Activated CD8-positive, alpha-beta memory T cell treated with anti-CD3 and anti-CD28 coated beads, Interleukin-2, amount 50 U/mL, for 48 hours (primary cell): ENCODE measurements at places on chromosomes 1 and 21.

- DNase-seq, result peak; percentile 66
Measured at GRCh38 chr1:165828669-165829329, 1.4 kb downstream of the UCK2 start.

GRCh38 chr1:154425172-154425571, 20.0 kb downstream of the IL6R start:
- DNase-seq, result no peak

DNA sequence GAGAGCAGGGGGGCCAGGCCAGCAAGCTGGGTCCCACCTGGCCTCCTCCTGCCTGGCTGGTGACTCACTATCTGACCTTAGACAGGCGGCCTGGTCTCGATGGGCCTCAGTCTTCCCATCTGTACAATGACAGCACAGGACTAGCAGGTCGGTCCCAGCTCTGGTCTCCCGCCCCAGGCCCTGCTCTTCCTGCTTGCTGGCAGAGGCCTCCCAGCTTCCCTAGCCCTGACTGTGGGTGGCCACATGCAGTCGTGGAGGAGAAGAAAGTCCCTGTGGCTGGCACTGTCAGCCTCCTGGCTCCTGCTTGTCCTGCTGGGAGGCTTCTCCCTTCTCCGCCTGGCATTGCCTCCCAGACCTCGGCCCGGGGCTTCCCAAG, 817 bp downstream of the EXTL1 start:
- no peak for DNase-seq

- DNase-seq, result no peak
Measured at GRCh38 chr1:59271561-59272260, 25.2 kb upstream of the FGGY start.

DNA sequence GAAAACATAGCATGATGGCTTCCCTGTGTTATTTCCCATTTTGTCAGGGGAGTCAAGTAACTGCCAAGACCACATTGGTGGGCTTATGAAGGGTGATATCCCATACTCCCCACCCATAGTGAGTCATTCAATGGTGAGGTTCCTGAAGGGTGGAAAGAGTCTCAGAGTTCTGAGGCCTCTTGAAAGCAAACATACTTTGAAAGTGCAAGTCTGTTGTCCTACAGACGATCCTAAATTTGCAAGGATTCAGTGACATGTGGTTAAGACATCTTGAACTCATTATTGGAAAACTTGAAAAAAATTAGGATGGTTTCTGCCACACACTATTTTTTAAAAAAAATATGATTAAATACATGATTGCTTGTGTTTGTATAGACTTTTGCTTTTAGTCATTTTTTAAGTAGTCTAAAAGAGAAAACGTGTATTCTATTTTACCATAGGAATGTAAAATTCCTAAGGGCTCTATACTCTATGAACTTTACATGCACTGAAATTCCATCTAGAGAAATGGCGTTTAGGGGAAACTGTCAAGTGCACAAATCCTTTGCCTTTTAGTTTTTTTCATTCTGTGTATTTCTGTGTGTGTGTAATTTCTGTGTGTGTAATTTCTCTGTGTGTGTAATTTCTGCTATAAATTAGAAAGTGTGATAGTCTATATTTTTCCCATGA, 225.5 kb upstream of the ADAMTS5 start:
- no peak for DNase-seq

- DNase-seq, result no peak
Measured at GRCh38 chr1:240691909-240692705, 80.2 kb upstream of the GREM2 start.

GRCh38 chr1:78275906-78276685, 214.7 kb upstream of the PTGFR start:
- DNase-seq, result no peak

- no peak for DNase-seq
Measured at GRCh38 chr1:119670898-119671297, 22.8 kb upstream of the ZNF697 start.

DNA sequence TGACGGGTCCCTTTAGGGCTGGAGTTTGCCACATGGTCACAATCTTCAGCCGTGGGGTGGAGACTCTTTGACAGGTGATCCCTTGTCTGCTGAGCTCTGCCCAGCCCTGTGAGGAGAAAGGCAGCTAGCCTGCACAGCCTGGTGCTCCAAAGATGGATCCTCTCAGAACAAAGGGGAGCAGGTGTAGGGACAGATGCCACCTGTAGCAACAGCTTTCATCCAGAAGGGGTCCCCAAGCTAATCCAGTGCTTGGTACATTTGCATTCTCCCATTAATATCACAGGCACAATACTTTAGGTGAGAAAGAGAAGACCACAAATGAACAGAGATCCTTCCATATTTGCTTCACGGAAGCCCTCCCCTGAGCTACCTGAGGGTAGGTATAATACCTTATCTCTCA, 93.2 kb downstream of the CCDC185 start:
- no peak for DNase-seq

DNA sequence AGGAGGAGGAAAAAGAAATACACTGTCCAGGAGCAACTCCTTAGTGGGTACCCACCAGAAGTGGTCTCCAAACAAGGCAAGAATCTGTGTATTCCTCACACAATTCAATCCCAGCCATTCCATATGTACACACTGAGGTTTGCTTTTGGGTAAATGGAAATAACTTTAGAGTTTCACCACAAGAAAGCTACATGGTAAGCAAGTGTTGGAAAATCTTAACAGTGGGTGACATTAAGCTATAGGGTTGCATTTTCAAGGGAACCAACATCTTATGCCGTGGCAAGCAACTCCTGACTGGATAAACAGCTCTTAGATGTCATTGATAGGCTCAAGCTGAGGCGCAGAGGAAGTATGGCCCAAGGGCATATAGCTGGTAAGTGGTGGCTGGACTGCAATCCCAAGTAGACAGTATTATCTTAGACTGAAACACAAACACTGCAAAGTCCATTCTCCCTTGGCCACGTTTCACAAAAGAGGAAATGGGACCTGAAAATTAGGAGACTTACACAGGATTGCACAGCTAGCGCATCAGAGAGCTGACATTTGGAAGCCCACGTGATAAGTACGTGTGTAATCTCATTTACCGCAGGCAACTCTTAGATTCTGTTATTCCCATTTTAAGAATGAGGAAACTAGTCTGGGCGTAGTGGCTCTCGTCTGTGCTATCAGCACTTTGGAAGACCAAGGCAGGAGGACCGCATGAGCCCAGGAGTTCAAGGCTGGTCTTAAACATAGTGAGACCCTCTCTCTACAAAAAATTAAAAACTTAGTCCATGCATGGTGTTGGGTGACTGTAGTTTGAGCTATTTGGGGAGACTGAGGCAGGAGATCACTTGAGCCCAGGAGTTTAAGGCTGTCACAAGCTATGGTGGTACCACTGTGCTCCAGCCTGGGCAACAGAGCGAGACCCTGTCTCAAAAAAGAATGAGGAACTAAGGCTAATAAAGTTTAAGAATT, 4.0 kb upstream of the BRWD1 start:
- DNase-seq, result no peak

GRCh38 chr1:31757204-31757679, 6.9 kb downstream of the ADGRB2 start:
- DNase-seq, result no peak

GRCh38 chr1:15557594-15557993, 27.3 kb downstream of the AGMAT start:
- DNase-seq, result no peak

DNA sequence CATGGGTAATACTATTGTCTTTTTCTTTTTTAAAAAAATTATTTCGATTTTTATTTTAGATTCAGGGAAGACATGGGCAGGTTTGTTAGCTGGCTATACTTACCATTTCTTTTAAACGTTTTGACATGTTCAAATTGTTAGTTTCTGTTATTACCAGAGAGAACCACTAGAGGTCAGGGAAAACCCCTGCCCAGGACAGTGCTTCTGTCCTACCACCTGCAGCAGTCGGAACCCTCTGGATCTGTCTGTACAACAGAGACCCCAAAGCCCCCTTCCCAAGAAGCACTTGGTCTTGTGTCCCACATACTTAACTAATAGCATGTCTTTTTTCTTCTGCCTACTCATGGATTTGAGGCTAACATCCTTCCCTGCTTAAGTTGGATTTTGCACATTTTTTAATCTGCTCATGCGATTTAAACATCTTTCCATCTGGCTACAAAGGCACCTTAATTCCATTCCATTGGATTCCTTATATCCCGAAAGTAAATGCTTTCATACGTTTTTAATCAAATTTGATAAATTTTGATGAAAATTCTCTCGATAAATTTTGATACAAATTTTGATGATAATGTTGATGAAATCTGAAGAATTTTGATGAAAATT, 10.0 kb upstream of the C1orf115 start:
- no peak for DNase-seq

DNA sequence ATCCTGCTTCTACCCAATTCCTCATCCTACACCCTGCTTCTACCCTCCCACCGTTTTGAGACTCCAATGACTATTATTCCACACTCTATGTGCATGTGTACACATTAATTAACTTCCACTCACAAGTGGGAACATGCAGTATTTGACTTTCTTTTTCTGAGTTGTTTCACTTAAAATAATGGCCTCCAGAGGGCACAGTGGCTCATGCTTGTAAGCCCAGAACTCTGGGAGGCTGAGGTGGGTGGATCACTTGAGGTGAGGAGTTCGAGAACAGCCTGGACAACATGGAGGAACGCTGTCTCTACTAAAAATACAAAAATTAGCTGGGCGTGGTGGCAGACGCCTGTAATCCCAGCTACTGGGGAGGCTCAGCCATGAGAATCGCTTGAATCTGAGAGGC, 464.8 kb downstream of the PTBP2 start:
- no peak for DNase-seq

DNA sequence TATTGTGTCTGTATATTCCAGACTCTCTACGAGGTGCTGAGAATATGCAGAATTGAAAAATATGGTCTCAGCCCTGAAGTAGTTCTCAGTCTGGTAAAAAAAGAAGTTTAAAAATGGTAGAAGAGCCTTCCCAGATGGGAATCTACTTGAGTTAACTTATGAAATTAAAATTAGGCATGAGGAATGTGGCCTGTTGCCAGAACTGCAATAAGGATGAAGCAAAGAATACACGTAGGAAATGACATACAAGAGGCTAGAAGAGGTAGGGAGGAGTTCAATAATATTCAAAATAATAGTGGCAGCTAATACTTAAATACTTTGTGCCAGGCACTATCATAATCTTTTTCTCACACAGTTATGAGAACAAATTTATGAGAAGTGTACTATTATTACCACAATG, 6.3 kb downstream of the ASPM start:
- no peak for DNase-seq

DNA sequence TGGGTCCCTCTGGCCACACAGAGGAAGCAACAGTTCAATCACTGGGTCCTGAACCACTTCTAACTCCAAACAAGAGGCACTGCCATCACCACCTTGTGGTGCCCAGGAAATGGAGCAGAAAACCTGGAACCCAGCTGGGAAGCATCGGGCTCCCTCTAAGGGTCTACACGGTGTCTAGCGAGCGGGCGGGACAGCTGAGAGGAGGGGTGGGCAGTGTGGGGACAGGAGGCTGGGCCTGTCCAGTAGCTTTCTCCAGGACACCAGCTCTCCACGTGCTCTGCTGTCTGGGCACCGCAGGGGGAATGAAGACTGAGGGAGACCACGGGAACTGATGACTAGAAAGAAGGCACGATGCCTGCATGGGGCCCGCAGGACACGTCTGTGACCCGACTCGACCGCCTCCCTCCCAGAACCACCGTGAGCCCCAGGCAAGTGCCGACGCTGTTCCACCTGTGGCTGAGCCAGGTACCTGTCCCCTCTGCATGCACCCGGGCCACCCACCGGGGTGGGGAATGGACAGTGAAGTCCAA, 5.4 kb upstream of the PRDM15 start:
- no peak for DNase-seq

- DNase-seq, result peak; percentile 89
Measured at GRCh38 chr1:150560011-150560438, 10.8 kb downstream of the ADAMTSL4 start.

DNA sequence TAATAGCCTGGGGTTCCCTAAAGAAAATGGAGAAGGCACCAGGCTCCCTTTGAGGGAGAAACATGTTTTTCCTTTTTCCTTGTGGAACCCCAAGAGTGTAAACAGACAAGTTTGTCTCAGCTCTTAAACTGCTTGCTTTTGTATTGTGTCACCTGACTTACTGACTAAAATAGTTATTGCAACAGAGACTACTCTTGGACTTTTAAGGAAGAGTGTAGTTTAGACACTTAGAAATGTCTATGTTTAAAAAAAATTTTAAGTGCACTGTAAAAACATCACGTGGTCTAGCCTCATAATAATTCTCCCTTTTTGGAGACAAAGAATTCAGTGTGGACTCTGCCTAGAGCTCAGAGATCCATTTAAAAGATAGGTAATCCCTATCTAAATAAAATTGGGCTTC, 141.1 kb downstream of the TRIM33 start:
- DNase-seq, result no peak

GRCh38 chr21:19420565-19420964, 1017.0 kb upstream of the TMPRSS15 start:
- DNase-seq, result no peak

GRCh38 chr1:89310505-89310904, 37.8 kb upstream of the GBP5 start:
- DNase-seq, result no peak

GRCh38 chr1:41521766-41522165, 37.3 kb upstream of the EDN2 start:
- no peak for DNase-seq

GRCh38 chr1:15538771-15539170, 12.1 kb downstream of the DNAJC16 start:
- DNase-seq, result no peak

GRCh38 chr1:241331328-241332036, 25.5 kb downstream of the RGS7 start:
- DNase-seq, result no peak

- peak; percentile 97 for DNase-seq
Measured at GRCh38 chr1:36369061-36369861, 16.5 kb downstream of the STK40 start.

GRCh38 chr1:151516031-151516511, 4.9 kb downstream of the CGN start:
- DNase-seq, result no peak

DNA sequence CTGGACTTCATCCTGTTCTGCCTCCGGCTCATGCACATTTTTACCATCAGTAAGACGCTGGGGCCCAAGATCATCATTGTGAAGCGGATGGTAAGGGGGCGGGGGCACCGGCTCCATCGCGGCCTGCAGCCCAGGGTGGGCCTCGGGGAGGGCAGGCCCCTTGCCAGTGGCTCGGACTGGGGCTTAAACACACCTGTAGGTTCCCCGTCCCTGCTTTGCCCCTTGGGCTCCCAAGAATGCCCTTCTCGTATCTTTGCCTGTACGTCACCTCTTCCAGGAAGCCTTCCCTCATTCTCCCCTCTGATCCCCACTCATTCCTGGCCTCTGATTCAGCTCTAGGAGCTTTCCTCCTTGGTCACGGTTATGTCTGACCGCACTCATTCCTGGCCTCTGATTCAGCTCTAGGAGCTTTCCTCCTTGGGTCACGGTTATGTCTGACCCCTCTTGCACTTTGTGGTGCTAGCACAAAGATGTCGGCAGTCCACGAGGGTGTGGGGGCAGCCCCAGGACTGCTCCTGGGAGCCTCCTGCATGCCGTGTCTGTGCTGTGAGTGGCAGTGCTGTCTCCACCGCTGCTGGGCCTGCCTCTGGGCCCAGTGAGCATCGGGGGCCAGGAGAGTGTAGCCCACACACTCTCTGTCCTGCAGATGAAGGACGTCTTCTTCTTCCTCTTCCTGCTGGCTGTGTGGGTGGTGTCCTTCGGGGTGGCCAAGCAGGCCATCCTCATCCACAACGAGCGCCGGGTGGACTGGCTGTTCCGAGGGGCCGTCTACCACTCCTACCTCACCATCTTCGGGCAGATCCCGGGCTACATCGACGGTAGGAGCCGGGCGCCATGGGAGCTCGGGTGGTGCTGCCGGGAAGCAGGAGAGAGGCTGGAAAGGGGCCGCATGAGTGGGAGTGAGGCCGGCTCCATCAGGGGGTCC, 49.1 kb upstream of the LRRC3 start:
- DNase-seq, result no peak

- peak; percentile 57 for DNase-seq
Measured at GRCh38 chr21:41610042-41610839, 102.3 kb upstream of the TMPRSS2 start.
